ENCODE measurements at places on chromosomes 7 and 10.

DNA sequence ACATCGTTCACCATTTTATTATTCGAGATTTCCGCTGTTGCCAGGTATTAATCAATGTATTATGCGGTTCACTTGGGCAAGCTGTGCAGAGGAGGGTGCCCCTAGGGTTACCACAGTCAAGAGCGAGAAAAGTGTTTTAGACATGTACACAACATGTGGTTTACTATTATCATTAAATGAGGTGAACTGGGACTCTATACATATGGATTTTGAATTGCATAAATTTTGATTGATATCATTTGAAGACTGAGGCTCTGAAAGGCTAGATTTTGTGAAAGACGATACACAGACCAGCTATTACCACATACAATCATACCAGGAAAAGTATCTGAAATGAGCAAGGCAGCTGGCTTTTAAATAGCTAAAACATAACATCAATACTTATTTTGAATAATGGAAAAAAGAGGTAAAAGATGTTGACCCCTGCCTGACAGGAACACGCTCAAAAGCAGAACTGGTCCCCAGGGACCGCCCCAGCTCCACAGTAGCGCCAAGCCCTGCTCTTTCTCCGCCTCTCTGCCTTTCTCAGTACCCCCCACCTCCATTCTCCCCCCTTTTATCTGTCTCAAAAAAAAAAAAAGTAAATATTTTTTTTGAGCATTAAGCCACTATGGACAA is 413.4 kb upstream of the MKI67 start:
- DNase-seq, result no peak

DNA sequence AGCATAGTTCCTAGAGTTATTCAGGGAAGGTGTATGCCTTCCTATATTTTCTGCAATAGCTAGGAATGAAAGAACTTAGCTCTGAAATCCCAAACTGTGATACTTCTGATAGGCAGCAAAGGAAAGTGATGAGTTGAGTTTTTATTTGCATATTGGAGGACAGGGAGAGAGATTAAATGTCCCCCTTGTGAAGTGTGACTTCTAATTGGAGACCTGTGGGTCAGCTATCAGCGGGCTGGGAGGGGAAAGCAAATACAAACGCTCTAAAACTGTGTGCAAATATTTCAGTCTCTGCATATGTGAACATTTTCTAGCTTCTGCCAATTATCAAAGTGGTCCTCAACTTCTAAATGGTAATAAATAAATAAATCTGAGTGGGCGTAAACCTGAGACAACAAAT is 203.3 kb downstream of the CACNB2 start:
- no peak for DNase-seq

DNA sequence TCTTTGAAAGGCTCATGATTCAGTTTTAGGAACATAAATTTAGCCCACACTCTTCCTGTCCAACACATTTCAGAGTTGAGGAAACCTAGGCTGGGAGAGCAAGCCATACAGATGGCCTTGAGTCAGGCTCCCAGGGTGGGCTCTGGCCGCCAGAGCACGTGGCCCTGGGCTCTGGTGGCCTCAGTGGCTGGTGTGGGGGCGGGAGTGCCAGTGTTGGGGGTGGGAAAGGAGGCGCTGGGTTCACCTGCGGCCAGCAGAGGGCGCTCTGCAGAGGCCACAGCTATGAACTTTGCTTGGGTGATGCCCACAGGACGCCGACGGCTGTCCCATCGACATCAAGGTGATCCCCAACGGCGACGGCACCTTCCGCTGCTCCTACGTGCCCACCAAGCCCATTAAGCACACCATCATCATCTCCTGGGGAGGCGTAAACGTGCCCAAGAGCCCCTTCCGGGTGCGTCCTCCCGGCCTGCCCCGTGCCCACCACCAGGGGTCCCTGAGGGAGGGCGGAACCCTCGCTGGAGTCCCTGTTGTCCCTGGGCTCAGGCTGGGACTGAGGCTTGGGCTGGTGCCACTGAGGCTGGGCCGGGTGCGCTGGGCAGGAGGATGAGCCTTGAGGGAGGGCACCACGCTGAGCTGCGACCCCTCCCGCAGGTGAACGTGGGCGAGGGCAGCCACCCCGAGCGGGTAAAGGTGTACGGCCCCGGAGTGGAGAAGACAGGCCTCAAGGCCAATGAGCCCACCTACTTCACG is 11.9 kb downstream of the FLNC start:
- peak; percentile 16 for DNase-seq

DNA sequence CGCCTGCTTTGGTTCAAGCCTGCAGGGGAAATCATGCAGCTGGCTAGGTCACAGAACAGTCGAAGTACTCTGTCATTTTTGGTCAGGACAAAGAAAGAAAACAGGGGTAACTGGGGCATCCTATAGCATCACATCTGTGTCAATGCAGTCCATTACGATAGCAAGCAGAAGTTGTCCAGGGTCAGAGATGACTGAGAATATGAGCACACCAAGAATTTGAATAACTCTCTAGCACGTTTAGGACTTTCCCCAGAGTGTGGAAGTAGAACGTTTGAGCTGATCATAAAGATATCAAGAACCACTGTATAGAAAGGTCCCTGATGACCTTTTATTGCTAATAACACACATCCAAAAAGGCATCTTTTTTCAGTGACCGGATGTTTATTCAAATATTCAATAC is 12.7 kb upstream of the HECW1 start:
- no peak for DNase-seq

GRCh38 chr10:52984169-52984568 is 211.6 kb upstream of the MBL2 start:
- DNase-seq, result no peak

GRCh38 chr7:140475747-140476333 is 3.5 kb downstream of the MKRN1 start:
- DNase-seq, result peak; percentile 77

GRCh38 chr7:138949421-138950088 is 31.6 kb downstream of the KIAA1549 start:
- DNase-seq, result no peak

DNA sequence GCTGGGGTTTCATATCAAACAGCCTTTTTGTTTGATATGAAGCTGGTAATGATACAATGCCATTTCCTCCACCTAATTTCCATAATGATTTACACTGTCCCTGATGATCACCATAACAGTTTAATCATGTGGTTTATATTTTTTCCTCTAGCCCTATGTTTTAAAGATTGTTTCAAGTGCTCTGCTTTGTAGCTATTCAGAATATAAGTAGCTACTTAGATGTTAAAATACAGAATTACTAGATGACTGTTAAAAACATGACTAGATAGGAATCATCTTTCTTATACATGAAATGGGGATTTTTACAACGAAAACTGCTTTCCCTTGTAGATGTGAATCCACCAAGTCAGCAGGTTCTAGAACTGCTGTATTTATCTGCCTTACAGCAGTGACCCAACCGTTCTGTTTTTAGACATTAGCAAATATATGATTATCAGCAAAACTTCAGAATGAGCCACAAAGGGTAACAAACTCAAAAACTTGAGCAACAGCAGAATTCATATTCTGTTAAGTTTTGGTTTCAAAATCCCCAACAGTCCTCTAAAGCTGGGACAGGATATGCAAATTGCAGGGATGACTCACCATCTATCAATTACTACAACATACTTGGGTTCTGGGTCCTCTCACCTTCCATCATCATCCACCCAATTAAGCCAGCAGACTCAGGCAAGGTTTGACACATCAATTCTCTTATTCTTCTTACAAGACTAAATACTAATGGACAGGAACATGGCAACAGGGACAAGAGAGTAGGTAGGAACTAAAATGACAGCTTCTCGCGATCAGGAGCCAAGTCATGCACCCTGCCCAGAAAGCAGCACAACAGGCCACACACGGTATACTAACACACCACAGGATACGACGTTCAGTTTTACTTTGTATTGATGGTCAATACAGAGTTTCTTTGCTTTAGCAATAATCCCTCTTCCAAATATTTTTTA is 83.9 kb downstream of the PIP4K2A start:
- DNase-seq, result no peak

- no peak for DNase-seq
Observed at GRCh38 chr7:7705318-7705717, 13.1 kb downstream of the RPA3 start.

- DNase-seq, result no peak
Observed at GRCh38 chr7:120274899-120275298, 1.9 kb downstream of the KCND2 start.

DNA sequence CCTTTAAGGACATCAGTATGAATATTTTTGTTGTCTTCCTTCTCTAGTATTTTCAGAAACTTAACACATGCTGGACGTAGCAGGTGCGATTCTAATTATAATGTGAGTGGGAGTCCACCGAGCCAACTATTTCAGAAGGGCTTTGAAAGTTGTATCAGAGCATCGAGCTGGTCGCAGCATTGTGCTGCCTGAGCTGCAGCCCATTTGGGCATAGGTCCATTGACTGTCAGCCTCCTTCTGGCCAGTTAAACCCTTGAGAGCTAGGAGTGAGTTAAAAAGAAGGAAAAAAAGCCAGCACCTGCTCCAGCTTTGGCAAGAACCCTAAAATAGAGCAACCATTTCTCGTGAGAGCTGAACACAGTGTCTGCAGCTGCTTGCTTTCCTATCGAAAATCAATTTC is 47.8 kb downstream of the SLC35G1 start:
- no peak for DNase-seq

- DNase-seq, result peak; percentile 88
Observed at GRCh38 chr7:152313831-152314604, 121.8 kb downstream of the KMT2C start.

DNA sequence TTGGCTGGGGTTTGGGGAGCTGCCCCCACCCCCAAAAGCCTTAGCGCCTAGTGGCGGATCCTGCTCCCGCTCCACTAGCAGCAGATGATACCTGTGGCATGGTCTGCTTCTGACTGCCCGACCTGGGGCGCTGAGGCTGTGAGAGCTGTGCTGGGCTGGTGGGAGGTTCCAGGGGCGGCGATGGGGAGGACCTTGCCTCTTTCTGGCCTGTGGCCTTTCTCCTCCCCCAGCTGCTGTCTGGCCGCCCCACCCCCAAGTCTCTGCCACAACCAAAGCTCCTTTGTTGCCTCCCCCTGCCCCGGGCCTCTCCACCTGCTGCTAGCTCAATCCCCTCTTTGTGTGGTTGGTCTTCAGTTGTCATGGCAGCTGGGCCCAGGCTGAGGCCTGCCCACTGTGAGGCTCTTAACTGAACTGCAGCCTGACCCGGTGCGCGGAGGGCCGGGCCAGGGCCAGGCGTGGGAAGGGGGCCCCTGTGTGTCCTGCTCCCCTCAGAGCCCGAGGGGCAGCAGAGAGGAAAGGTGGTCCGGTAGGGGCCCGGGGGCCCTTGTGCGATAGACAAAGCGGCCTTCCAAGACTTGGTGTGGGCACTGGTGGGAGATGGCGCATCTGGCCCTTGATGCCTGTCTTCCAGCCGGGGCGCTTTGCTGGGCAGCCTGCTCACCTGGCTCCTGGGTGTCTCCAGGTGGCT is 4.7 kb downstream of the ZNF775 start:
- peak; percentile 95 for DNase-seq

- no peak for DNase-seq
Observed at GRCh38 chr7:45031829-45032228, 31.8 kb downstream of the CCM2 start.

GRCh38 chr10:98377536-98377935 is 37.4 kb downstream of the PYROXD2 start:
- no peak for DNase-seq

- no peak for DNase-seq
Observed at GRCh38 chr10:118027397-118027796, 19.3 kb downstream of the RAB11FIP2 start.

DNA sequence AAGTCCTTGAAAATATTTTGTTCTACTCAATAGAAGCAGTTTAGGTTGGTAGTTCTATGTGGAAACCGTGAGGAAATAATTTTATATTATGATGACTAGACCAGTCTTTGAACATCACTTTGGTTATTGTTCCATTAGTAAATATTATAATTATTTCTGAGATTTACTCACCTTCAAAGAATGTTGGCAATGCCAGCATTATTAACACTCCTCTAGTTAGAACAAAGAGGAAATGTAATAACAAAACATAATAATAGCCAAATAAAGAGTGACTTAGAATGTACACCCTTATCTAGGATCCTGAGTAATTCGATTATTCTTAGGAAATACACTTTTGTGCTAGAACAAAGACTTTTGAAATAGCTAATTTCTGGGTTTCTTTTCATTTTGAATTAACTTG is 121.1 kb downstream of the CFTR start:
- no peak for DNase-seq

GRCh38 chr10:112244197-112244596 is 39.0 kb upstream of the TECTB start:
- DNase-seq, result no peak

- peak; percentile 72 for DNase-seq
Observed at GRCh38 chr10:70381471-70382421, 679 bp downstream of the LRRC20 start.

GRCh38 chr7:56291-56913 is 136.0 kb upstream of the FAM20C start:
- DNase-seq, result peak; percentile 43
